ENCODE measurements at places on chromosomes 5 and 9.

- no peak for DNase-seq
Observed at GRCh38 chr9:98253565-98253964, 1.9 kb downstream of the TBC1D2 start.

- no peak for DNase-seq
Observed at GRCh38 chr9:129815278-129815677, 8.7 kb downstream of the TOR1A start.

GRCh38 chr9:121278477-121279261 is 10.7 kb downstream of the GSN start:
- peak; percentile 100 for DNase-seq

- DNase-seq = no peak
Observed at GRCh38 chr5:34867660-34868059, 28.7 kb downstream of the TTC23L start.

DNA sequence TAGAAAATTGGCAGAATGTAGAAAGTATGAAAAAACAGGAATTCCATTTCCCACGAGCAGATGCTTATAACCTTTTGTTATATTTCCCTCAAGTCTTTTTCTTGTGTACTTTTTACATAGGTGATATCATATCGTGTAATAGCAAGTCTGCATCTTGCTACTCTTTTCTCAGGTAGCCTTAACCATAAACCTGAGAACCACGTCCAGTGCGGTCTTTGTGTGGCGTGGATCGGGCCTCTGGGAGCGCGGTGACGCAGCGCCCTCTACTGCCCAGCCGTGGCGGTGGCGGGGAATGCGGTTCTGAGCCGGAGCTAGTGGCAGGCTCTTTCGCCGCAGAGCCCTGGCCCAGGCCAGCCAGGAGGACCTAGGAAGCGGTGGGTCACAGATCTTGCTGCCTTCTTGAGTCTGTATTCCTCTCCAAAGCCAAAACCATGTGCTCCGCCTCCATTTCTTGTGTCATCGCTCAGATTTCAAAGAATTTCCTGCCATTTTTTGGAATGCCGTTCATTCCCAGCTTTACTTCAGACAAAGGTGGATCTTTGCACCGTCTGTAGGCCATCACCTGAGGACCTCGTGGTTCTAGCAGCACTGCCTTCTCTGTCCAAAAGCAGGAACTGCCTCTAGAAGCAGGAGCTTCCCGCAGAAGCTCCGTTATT is 71.9 kb downstream of the MVB12B start:
- peak; percentile 54 for DNase-seq

DNA sequence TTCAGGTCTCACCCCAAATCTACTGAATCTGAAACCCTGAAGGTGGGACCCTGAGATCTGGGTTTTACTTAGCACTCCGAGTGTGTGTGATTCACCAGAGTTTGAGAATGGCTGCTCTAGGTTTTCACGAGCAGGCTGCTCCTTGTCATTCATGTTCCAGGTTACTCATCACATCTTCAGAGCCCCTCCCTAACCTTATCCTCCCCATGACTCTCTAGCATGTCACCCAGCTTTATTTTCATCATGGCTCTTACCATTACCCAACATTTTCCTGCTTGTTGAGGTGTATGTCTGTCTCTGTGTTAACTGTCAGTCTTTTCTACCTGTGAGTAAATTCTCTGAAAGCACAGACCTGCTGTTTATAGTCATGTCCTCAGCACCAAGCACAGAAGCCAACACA is 319.2 kb downstream of the NSG2 start:
- no peak for DNase-seq
